Aorta (tissue), 5 donors: ENCODE measurements at places on chromosomes 12 and 14. TPM values are rescaled to one million over a fixed set of nuclear protein-coding genes. Genes with fewer than 3 reads are reported as not detected.
A peak's percentile ranks its signal among the peaks of the same experiment; 100 is the strongest.

Gene NAA30
- 16.2 TPM for total RNA-seq

Gene OR6C2
- not detected for total RNA-seq

Gene RNASE7
- total RNA-seq = not detected

Gene METTL25
- 22.2 TPM for total RNA-seq

Gene MYO1H
- not detected for total RNA-seq

DNA sequence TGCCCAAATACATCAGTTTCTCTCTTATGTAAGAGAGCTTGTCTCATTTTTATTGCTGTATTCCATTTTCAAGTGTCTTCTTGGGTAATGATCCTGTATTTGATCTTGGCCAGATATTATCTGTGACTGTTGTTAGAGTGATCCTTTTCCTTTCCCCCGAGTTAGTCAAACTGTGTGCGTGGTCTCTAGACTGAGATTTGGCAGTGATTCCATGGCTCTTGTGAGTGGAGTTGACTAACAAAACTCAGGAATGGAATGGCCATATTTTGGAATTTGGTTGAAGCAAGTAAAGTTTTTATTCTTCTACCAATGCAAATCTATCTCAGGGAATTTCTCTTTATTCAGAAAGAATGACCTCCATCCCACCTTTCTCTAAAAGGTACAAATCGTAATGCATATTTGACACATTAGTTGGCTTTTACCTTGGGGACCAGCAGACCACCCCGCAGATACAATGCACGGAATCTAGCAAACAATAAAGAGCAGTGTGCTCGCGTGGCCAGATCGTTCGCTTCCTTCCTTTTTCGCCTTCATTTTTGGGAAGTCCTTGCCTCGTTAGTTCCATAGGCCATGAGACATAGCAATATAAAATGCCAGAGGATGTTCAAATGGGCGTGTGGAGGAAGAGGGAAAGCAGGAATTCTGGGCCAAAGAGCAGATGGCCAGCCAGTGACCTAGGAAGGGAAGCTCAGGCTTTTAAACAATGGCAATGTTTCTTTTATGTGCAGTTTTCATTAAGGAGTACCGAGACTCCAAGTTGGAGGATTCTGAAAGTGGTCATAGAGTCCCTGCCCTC lies 24.4 kb downstream of the ETV6 start:
- no peak for DNase-seq

GRCh38 chr12:116599285-116600136 lies 40.3 kb downstream of the MAP1LC3B2 start:
- DNase-seq = peak; percentile 96

- no peak for DNase-seq
Measured at GRCh38 chr12:90999966-91000365, 4.8 kb downstream of the EPYC start.

DNA sequence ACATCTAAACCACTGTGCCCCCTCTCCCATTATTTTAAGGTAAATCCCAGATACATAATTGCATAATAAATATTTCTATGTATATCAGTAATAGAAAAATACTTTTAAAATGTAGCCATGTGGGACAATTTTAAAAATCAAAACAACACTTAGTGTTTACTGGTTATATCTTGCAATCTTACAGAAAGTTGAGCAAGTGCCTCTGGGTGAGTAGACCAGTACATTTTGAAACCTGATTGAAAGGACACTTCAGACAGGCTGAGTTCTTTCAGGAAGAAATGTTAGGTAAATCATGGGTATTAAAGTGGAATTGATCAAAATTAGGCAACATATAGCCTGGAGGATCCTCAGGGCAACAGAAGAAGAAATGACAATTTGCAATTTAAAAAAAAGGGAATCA lies 7.2 kb downstream of the SLC38A4 start:
- no peak for DNase-seq

DNA sequence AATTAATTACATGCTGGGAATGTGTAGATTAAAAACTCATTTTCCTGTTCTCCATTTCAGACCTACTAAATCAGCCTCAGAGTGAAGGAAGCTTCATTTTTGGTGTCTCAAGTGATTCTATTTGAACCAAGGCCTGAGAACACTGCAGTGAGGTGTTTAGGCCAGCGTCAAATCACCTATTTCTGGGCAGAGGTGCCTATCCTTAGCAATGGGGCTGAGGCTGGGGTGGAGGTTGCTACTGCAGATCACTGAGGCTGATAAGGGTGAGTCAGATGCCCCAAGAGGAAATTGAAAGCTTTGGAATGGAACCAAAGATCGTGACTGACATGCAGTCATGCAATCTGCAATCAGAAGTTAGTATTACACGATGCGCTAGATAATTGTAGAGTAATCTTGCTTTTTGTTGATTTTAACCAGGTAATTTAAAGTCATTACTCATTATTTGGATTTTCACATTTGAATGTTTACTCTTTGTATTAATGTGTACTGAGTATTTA lies 4.4 kb downstream of the TXNRD1 start:
- DNase-seq = no peak

DNA sequence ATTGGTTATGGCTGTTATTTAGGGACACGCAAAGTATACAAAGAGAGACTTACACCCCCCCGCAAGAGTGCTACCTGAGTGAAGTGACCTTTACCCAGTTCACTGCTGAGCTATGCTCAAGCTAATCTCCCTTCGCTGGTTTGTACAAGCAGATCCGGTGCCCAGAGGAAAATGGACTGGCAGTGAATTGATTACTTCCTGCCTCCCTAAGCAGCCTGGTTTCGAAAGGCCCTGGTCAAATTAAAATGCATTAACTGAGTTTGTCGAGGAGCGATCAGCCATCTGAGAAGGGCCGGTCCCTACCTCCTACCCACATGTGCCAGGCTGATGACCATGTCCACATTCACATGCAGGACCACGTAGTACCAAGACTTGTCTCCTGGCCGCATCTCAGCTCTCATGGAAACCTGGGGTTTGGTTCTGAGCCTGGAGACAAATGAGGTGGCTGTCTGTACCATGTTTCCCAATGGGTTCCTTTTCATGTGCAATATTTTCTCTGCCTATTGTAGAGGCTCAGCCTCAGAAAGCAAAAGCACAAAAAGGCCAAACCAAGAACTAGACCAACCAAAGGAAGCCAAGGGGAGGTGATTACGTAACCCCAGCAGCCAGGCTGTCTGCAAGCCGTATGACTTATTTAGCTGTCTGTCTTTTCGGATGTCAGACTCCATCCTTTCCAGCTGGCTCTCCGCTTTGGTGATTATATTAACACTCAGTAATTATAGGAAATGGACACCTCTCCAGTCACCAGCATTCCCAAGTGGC lies 284.7 kb upstream of the PWP1 start:
- no peak for DNase-seq

DNA sequence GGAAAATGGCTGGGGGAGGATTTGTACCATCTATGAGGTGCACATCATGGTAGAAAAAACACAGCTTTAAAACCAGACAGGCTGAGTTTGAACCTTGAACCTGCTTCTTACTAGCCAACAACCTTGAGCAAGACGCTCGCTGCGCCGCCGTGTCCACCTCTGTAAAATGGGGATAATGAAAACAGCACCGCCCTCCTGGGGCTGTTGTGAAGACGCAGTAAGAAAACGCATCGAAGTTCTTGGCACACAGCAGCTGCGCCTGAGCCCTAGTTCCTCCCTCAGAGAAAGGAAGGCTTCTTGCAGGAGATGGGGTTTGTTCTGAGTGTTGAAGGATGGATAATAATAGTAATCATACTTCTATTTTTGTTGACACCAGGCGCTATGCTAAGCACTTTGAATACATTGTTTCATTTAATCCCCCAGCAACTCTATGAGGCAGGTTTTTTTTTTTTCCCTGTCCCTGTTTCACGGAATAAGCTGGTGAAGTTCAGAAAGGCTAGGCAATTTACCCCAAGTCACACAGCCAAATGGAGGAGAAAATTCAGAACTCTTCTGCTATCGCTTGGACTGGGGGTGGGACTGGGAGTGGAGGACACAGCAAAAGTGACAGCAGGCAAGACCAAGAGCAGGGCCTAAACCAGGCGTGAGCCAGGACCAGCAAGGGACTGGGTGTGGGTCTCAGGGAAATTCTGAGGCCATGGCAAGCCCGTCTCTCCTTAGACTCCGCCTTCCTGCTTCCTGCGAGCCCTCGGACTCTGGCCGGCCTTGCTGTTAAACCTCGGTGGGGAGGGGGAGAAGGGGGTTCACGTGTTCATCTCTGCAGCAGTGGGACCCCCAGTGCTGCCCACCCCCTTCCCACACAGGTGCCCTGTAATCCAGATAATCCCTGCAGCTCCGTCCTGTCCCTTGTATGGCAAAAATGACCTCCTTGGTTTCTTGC lies 97.5 kb downstream of the LRRC74A start:
- DNase-seq = no peak

DNA sequence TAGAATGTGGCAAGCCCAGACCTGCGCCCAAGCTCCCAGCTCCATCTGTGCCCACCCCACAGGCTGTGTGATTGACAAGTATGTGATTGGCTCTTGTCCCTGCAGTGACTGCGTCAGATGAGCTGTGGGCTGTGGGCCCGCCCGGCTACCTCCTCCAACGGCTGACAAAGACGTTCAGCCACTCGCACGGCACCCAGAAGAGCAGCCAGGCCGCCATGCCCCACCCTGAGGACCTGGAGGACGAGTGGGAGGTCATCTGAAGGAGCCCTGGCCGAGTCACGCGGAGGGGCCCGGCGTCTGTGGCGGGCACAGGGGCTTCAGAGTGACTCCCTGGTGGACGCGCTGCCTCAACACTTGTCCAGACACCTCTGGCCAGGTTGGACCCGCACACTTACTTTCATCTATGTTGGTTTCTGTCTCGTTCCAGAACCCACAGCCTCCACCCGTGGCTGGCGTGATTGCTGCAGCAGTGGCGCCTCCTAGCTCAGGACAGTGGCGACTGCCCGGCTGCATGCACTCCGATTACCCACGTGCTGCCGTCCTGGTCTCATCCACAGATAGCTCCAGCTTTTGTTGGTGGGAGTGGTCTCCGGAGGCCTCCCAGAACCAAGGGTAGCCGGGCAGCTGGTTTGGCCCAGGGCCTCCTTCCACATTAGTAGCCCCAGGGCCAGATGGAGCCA lies 11.4 kb downstream of the ANKRD9 start:
- no peak for DNase-seq

GRCh38 chr12:45231515-45232145 lies 15.7 kb downstream of the ANO6 start:
- DNase-seq = no peak

- no peak for DNase-seq
Measured at GRCh38 chr14:93941293-93941910, 14.3 kb downstream of the FAM181A start.

DNA sequence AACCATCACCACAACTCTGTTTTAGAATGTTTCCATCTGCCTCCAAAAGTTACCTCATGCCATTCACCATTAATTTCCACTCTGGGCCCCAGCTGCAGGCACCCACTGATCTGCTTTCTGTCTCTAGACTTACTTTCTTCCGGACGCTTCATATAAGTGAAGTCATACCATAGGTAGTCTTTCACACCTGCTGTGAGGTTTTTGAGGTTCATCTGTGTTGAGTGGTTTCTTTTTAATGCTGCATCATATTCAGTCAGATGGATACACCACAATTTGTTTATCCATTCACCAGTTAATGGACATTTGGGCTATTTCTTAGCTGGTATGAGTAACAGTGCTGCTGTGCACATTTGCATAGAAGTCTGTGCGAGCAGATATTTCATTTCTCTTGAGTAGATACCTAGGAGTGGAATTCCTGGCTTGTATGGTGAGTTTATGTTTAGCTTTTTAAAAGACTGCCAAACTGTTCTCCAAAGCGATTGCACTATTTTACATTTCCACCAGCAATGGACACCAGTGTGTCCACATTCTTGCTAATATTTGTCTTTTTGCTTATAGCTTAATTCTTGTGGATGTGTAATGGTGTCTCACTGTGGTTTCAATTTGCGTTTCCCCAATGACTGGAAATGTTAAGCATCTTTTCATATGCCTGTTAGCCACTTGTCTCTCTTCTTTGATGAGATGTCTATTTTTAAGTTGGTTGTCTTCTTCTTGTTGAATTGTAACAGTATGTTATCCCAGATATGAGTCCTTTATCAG lies 48.3 kb downstream of the ZFYVE21 start:
- no peak for DNase-seq

DNA sequence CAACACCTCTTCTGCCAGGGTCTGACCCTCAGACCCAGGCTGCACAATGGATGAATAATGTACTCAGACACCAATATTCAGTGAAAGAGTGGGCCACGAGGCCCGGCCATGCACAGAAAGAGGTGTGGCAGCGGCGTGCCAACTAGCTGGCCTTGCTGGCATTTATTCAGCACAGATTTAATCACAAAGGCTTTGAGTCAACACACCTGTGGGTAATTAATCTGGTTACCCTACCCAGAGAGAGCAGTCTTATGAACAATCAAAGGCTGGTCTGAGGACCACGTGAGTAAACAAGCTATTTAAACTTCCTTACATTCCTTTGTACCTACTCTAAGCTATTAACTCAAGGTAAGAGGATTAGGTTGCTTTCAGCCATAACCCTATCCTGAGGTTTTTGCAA lies 324.8 kb downstream of the C12orf50 start:
- DNase-seq = no peak

- no peak for DNase-seq
Measured at GRCh38 chr12:47088021-47088944, 8.5 kb upstream of the AMIGO2 start.

DNA sequence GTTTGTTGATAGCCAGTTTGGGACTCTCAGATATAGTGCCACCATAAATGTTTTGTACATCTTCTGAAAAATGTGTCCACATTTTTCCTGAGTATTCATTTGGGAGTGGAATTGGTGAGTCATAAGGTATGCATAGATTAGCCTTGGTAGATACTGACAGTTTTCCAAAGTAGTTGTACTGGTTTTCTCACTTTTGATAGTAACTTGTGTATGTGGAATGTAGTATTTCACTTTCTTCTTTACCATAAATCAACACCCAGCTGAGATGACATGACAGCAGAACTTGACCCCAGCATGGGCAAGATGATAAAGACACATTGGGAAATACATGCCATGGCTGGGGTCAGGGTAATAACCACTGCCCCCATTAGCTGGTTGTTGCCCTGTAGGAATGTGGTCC lies 5.4 kb downstream of the FBXW8 start:
- no peak for DNase-seq

DNA sequence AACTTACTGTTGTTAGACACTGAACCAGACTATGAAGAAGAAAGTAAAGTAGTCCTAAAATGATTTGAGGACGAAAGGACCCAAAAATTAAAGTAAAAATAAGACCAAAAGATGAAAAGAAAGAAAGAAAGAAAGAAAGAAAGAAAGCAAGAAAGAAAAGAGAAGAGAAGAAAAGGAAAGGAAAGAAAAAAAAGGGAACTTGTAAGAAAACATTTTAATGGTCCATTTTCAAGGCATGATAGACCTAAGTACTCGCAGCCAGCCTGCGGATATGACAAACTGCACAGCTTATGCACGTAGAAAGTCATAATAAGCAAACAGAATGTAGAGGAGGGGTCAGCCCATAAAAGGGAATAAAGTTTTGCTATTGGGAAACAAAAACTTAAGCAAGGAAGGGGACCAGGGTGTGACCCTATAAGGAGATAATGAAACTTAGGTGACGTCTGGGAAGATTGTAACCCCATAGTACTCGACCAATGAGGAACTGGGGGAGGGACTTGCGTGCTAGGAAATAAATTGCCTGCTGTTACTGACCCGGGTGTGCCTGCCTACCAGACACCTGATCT lies 59.7 kb downstream of the APOBEC1 start:
- no peak for DNase-seq

GRCh38 chr12:102462795-102463465 lies 17.4 kb downstream of the IGF1 start:
- DNase-seq = no peak

- DNase-seq = no peak
Measured at GRCh38 chr12:102331419-102331818, 133.8 kb upstream of the PMCH start.

GRCh38 chr12:102093319-102093718 lies 26.6 kb downstream of the NUP37 start:
- DNase-seq = no peak
